ENCODE measurements at places on chromosomes 6 and 20. TPM values are rescaled to one million over a fixed set of nuclear protein-coding genes. Genes with fewer than 3 reads are reported as not detected.

SPATA25 gene
- total RNA-seq = 3.0 TPM

PTK6 gene
- 0.17 TPM for total RNA-seq

MAP3K5 gene
- 2.4 TPM for total RNA-seq

DNA sequence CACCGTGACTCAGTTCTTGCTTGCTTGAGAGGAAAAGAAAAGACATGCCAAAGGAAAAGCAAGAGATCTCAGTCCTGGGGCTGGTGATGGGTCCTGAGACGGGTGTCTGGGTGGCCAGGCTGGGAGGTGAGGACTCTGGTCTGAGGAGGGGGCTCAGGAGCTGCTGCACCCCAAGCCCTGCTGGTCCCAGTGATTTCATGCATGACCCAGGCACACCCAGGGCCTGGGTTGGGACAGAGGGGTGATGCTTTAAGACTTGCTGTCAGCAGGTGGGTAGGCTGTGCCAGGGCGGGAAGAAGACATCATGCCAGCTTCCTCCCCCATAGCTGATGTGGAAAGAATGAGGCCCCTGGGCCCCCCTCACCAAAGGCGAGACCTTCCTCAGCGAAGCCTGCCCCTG is 65.1 kb upstream of the PMEPA1 start:
- no peak for DNase-seq

DNA sequence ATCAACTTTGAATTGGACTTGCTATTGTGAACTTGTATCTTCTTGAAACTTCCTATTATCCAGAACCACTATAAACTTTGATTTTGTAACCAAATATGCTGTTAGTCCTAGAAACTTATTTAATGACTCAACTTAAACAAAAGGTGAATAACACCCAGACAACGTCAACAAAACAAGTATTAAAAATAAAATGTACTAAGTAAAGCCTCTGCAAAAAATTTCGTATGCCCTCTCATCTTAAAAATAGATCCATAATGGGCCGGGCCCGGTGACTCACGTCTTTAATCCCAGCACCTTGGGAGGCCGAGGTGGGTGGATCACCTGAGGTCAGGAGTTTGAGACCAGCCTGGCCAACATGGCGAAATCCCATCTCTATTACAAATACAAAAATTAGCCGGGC is 401.7 kb downstream of the ESR1 start:
- no peak for DNase-seq

DNA sequence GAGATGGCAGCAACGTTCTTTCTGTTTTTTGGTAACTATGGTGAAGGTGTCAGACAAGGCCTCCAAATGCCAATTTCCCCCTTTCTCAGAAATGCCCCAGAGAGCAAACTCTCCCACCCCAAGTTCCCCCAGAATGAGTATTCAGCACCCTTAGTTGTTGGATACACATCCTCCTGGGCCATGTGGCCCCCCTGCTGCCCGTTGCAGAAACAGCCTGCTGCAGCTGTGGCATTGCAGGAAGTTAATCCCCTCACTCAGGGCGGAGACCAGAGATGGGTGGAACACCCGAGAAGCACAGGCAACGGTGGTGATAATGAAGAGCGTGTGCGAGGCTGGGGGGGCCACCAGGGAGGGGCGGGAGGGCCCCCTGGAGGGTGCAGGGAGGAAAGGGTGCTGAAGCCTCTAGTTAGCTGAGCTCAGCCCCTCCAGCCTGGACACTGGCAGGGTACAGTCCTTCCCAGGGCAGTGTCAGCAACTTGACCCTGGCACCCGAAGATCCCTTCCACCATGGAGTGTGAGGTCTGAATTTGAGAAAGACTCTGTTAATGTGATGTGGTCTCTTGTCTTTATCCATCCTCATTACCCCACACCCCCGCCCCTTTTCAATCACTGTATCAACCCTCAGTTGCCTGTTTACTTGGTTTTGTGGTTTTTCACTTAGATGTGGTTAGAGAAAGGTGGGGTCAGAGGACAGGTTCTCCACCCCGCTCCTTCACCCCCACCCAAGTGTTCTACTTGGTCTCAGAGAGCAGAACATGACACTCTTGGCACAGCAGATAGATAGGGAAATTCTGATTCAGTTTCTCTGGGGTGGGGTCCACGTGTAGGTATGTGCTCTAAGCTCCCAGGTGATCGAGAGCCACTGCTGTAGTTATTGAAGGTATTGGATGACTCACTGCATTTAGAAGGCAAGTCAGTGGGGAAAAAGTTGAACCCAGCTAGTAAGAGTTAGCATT is 208.8 kb upstream of the SUPT3H start:
- peak; percentile 32 for DNase-seq

DNA sequence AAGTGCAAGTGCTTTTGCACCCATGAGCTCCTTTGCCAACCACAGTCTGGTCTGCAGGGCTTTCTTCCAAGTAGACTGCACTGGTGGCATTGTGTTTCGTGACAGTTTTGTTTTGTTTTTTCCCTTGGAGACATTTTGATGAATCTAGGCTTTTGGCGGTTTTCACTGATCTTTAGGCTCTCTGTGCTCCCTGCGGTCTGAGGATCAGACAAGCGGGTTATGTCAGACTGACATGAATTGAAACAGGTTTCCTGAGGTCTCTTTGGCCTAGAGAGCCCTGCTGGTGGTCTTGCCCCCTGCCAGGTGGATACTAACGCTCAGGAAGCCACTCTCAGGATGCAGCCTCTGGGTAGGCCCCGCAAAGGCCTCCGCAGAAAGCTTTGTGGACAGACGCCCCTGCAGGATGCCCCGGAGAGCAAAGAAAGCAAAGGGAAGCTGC is 555.4 kb upstream of the AGPAT4 start:
- DNase-seq = no peak

All from H1 (cell line).